Left ventricle myocardium superior (tissue), 1 donor: ENCODE measurements at places on chromosomes 5 and 9. TPM values are rescaled to one million over a fixed set of nuclear protein-coding genes. Genes with fewer than 3 reads are reported as not detected.

DNA sequence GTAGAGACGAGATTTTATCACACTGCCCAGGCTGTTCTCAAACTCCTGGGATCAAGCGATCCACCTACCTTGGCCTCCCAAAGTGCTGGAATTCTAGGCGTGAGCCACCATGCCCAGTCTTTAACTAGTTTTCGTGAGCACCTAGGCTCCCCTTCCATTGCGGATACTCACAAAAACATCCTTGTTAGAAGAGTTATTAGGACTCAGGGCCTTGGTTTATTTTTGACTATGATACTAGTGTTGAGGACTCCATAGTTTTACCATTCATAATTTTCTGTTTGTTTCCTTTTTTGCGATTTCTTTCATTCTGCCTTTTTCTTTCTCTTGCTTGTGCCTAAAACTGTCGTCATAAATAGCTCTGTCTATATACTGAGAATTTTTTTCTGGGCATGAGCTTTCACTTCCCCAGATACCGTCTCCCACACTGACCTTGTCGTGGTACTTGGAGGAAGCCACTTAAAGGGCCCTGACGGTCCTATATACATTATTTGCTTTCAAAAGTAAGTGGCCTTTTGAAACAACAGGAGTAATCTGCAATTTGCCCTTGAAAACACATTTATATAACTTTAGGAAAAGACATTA lies 5.2 kb downstream of the F2R start:
- no peak for DNase-seq

DNA sequence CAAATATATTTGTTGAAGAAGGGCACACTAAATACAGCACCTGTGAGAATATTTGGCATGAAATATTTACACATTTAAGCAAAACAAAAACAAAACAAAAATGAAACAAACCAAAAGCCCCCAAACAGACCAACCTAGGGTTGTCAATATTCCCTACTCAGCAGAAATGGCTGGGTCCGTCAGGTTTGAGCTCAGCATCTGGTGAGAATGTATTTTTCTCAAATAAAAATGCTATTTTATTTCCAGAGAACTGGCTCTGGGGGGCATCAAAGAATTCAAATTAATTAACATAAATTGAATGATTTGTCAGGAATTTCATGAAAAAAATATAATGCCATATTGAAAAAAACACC lies 142.8 kb upstream of the COL5A1 start:
- DNase-seq: no peak

- no peak for DNase-seq
These were observed 677.1 kb upstream of the CHD1 start for GRCh38 chr5:99605904-99606303.

DNA sequence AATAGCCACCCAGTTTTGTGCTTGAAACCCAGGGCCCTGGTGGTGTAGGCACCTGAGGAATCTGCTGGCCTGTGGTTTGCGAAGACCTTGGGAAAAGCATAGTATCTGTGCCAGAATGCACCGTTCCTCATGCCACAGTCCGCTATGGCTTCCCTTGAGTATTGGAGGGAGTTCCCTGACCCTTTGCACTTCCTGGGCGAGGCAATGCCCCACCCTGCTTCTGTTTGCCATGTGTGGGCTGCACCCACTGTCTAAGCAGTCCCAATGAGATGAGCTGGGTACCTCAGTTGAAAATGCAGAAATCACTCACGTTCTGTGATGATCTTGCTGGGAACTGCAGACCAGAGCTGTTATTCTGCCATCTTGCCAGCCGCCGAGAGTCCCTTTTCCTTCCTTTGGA lies 483.5 kb downstream of the AGTPBP1 start:
- no peak for DNase-seq

DNA sequence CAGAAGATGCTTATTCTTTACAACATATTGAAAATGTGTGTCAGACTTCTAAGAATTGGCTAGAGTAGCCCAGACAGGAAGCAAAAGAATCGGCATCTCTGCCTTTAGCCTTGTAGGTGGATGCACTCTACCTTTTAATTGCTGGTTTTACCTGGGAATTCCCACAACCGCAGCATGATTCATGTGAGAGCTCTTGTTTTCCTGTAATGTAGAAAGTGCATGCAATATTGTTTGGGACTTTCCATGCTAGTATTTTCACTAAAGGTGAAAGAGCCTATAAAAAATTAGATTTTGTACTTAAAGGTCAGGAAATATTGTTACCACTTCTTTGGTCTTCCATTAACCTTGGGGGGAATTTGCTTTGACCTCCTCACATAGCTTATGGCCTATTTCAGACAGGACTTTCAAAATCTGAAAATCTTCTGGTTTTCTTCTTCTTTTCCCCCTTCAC lies 89.8 kb downstream of the NTRK2 start:
- DNase-seq: no peak

DNM1 gene
- 5.4 TPM for total RNA-seq

DNA sequence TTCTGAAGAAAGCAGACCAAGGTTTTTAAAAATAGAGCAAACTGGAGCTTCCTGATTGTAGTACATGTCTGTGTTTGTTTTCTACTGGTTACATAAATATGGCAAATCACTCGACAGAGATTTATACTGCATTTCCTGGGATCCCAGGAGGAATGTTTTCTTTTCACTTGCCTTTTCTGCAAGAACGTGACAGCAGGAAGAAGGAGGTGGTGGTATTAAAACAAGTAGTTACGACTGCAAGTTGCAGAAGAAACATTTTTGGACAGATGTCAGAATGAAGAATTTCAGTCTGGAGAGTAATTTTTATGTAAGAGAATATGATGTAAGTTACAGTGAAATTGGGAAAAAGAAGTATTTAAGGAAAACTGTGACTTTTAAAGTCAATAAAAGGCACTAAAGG lies 253.7 kb upstream of the NFIL3 start:
- no peak for DNase-seq

DNA sequence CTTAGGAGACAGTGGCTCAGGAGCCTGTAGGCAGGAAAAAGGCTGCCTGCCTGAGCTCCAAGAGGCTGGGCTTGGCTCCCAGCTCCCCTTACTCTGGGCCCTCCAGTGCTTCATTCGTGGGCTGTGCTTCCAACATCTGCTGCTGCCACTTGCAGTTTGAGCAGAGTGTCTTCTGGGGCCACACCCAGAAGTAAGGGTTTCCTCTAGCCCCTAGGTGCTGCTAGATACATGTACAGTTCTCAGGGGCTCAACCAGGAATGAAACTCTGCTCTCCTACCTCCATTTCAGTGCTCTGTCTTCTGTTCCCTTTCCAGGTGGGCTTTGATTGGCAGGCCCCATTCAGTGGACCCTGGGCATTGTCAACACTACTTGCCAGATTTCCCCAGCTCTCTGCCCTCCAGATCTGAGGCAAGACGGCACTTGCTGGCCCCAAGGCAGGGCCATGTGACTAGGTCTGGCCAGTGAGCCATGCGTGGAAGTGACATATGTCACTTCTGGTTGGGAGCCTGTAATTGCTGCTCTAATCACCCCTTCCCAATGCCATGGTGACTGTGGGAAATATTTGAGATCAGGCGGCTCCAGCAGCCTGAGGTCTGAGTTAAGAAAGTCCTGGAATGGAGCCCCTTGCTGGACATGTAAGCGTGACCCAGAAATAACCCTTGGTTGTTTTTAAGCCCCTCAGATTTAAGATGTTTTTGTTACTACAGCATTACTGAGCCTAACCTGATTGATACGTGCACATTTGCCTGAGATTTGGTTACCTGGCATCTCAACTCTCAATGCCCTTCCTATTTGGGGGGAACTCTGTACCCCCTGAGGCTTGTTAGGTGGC lies 9.4 kb upstream of the BOD1 start:
- no peak for DNase-seq
